ENCODE measurements at places on chromosomes 4 and X.
A peak's percentile ranks its signal among the peaks of the same experiment; 100 is the strongest.

GRCh38 chr4:127975121-127975770, 10.0 kb downstream of the ABHD18 start:
- no peak for DNase-seq

DNA sequence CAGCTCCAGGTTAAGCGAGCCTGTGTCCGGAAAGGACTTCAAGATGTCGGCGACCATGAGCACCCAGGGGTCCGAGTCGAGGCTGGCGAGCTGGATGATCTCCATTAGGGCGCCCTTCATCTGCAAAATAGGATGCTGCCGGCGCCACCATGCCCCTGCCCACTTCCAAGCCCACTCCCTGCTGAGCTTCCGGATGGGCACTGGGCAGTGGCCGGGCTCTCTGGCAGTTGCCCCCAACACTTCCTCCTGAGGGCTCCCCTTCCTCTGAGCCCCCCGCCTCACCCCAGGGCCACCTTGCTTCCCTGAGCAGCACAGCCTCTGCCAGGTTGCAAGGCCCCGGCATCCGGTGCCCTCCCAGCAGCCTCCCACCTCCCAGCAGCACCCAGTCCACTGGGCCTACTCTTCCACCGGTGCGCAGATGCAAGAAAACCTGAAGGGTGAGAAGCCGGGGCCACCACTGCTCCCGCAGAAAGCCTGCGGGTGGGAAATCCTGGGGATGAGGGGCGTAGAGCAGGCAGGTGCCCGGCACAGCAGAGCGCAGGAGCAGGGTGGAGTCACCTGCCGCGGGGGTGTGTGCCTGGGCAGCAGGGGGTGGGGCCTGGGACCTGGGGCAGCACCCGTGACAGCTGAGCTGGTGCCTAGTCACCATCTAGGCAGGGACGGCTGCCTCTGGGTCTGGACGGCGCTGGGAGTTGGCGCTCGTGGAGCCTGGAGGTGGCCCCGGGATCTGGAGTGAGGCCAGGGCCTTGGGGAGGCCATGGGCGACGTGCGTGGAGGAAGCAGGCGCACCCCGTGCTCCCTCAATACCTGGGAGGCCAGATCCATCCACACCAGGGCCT, 17.0 kb downstream of the NELFA start:
- DNase-seq, result no peak

- no peak for DNase-seq
These were observed 570.9 kb downstream of the MID1IP1 start for GRCh38 chrX:39372115-39372514.

DNA sequence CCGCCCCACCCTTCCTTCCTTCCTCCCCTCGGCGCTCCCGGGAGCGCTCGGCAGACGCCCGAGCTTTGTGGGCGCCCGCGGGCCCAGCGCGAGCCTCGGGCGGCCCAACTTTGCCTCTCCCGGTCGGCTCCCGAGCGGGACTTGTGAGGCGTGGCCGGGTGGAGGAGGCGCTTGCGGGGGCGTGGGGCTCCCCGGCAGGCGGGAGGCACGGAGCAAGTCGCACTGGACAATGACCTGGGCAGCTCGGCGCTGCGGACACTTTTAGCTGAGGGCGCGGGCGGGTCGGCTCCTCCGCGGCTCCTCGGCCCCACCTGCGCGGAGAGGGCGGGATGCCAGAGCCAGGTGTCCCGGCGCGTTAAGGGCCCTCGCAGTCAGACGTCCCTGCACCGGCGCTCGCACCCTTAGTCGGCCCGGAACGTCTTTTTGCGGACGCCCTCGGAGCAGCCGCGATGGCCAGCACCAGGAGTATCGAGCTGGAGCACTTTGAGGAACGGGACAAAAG, 385 bp downstream of the DCLK2 start:
- no peak for DNase-seq

DNA sequence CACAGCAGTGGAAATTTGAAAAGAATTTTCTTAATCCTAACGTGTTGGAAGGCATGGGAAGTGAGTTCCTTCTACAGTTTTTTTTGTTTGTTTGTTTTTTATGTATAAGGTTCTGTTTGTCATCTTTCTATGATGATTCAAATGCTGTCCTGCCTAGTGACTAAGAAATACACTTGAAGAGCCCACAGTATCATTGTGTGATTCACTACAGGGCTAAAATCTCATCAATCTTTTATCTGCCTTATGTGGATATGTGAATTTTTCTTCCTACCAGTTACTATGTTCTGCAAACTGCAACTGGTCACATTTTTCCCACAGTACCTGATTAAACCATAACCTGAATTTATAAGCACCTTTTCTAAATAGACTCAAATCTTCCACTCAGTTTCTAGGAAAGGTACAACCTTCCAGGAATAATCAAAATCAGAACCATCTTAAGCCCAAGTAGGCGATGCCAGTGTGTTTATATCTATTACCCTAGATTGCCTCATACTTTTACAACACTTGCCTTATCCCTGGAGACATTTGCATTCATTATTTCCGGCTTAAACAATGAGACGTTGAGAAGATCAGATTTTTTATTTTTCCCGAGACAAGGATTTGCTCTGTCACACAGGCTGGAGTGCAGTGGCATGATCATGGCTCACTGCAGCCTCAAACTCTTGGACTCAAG, 214.6 kb upstream of the GALNT7 start:
- no peak for DNase-seq

DNA sequence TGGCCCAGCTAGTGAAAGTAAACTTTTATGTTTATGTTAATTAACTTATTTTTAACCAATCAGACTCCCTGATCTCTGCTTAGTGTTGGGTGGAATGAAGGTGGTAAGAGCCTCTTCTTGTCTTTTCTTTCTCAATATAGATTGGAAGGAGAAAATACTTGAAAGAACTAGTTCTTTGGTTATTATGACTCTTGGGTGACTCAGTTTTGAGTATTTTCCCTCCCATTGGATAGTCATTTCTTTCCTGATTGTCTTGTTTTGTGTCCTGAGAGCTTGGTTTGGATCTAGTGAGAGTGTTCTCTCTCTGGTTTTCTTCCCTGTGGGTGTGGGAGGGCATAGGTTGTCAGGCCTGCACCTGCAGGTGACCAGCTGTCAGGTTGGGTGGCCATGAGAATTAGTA, 172.0 kb upstream of the GLRA2 start:
- DNase-seq, result no peak

GRCh38 chrX:150148749-150149672, 210.7 kb upstream of the EOLA2 start:
- no peak for DNase-seq

DNA sequence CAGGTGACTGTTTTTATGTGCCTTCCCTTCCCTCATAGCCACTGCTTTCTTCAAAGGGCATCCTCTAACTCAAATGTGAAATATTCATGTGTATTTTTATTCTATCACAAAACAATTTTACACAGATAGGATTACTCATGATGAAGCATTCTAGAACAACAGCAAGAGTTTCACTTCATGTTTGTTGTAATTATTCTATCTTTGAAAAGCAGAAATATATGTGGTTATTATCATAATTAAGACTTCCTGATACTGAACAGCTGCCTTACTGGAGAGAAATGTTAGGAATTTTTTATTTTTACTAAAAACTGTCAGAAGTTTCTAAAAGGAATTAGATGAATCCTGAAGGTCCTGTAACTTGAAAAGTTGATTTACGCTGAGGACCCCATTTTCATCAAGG, 229.1 kb downstream of the PALLD start:
- no peak for DNase-seq

DNA sequence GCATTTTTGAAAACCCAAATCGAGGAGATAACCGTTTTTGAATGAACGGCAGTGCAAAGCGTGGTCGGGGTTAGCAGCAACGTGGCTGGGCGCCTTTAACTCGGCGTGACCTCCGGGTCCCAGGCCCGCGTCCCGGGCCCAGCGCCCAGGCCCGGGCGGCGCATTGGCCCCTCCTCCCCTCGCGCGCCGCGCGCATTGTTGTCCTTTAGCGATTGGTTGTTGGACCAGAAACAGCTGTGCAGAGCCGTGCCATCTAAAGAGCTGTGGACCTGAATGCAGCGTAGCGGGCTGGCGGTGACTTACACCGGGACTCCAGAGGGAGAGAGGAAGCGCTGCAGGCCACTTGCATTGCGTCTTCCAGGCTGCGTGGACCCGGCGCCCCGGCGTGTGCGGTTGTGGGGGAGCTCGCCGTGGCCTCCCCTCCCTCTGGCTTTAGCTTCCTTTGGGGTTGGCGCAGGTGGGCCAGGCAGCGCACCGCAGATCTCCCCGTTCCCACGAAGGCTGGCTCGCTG, at the start of gene STOX2:
TSS of gene STOX2 (plus strand) at position 227 of the 512 bp plus-strand sequence. CDS start 1,484 bp downstream, outside the sequence.
- no peak for DNase-seq

- peak; percentile 29 for DNase-seq
These were observed 220.7 kb upstream of the EMCN start for GRCh38 chr4:100738196-100739165.

- no peak for DNase-seq
These were observed 292.4 kb upstream of the PITX2 start for GRCh38 chr4:110915301-110915700.

DNA sequence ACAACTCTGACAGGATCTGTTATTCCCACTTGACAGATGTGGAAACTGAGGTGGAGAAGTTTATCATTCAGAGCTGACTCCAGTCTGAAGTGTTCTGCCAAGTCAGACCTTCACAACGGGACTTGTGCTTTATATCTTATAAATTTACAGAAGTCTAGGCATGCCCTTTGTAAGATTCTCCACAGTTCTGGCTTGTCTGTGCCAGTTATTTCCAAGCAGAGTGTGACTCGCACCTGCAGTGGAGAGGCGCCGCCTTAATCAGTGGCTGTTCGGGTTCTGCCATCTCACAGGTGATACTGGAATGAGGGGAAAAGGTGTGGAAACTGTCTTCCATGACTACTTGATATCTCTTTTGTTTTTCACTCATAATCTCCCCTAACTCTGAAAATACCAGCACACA, 63.2 kb downstream of the CPEB2 start:
- DNase-seq, result no peak

DNA sequence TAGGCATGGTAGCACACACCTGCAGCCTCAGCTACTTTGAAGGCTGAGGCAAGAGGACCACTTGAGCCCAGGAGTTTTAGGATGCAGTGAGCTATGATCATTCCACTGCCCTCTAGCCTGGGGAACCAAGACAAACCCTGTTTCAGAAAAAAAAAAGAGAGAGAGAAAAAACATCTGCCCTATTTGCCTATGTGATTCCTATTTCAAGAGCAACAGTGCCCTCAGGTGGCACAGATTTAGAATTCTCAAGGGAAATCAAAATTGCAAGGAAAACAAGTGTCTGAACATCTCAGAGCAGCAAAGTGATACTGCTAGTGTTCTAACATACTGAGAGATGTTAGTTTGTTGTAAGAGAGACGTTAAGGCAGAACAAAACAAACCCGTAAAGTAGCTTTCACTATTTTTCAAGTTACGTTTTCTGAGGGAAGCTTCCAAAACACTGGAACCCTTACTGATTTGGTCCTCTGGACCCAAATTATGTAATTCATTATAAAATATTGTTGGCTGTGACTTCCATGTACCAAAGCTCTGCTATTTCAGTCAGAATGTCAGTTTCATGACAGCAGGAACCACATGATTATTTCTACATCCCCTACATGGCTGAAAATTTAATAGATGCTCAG, 7.9 kb downstream of the BDH2 start:
- peak; percentile 32 for DNase-seq

DNA sequence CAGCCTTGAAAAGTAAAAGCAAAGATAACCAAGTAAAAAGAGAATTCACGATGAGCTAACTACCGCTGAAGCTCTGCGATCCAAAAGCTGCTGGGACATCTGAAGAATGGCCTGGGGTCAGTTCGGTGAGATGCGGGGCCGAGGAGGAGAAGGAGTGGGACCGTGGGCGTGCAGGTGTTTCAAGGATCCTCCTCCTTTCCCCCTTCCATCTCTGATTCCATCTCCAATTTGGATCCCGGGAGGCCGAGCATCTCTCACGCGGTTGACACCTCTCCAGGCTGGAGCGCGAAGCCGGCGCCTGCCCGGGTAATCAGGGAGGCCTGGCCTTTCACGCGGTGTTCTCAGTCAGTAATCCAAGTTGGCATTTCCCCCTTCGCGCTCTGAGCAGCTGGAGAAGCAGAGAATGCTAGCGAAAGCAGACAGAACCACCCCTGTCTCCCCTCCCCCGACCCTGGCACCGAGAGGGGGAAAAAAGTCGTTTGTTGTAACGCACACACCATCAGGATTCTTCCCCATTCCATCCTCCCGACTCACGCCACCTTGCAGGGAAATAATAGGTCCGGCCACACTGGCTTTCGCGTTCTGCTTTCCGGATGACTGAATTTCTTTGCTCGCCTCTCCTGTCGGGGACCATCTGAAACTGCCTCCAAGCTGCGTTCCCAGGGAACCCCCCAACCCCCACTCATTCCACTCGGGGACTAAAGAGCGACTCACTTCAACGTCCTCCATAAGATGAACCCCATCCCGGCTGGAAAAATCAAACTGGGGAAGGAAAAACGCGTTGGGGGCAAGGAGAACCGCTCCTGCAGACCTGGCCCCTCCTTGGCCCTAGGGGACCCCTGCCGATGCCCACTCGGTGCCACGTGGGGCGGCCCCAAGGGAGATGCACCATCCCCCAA, 6.5 kb downstream of the NEUROG2 start:
- no peak for DNase-seq

DNA sequence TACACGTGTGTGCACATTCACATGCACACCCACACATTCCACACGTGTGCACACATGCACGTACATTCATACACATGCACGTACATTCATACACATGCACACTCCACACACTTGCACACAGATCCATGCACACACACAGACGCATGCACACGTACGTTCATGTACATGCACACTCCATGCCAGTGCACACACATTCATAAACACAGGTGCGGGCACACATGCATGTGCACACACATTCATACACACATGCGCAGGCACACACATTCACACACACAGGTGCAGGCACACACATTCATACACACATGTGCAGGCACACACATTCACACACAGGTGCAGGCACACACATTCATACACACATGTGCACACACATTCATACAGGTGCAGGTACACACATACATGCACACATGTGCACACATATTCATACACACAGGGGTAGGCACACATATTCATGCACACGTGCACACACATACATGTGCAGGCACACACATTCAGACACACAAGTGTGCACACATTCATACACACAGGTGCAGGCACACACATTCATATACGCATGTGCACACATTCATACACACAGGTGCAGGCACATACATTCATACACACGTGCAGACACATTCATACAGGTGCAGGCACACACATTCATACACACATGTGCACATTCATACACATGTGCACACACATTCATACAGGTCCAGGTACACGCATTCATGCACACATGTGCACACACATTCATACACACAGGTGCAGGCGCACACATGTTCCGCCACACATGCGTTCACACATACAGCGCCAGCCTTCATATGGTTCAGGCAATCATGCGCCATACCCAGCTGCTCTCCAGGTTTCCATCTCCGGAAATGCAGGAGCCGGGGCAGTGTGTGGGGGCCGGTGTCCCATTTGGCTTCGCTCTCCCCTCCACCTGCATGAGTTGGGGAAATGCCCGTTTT, 124.8 kb downstream of the HMX1 start:
- no peak for DNase-seq

- no peak for DNase-seq
These were observed 16.0 kb upstream of the TLR8 start for GRCh38 chrX:12890467-12890866.

DNA sequence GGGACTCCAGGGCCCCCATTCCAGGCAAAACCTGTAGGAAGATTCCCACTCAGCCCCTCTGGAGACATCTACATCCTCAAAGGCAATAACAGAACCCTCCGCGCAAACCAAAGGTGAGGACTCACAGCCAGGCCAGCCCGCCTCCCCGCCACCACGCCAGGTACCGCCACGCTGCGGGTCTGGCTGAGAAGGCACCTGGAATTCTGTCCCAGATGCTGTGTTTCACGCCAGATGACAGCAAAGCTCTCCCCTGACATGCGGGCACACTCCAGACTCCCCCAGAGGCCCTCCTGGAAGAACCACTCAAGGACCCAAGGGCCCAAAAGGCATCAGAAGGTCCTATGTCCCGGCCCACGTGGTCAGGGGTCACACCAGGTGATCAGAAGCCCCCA, 59.6 kb downstream of the FAM53A start:
- DNase-seq, result no peak
